Stimulated activated CD4-positive, alpha-beta T cell treated with anti-CD3 and anti-CD28 coated beads, Interleukin-15, amount 100 ng/mL, for 48 hours (primary cell): ENCODE measurements at places on chromosomes 3 and 15.
A peak's percentile ranks its signal among the peaks of the same experiment; 100 is the strongest.

DNA sequence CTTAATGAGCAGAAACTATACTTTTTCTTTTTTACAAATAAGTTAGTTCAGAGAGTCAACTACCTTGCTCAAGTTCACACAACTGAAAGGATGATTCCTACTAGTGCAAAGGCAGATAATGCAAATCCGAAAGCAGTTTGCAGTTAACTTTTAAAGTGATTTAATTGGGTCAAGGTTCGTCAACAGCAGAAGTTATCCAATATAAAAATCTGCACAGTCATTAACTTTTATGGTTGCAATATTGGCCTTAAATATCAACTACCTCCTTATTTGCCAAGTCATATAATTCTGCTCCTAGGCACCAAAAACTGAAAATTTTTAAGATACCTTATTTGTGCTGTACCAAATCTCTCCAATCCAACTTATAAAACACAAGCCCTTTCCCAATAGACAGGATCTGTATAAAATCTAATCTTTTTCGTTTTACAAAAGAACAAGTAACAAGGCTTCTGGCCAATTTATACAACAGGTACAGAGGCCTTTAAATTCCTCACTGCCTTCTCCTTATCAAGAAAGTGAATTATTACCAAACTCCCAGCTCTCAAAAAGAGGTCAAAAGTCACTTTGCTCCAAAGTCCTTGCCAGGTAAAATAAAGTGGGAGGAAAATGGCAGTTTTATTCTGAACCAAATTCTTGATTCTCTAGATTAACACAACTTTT is 416.6 kb upstream of the NECTIN3 start:
- no peak for DNase-seq

GRCh38 chr15:60511351-60512031 is 32.5 kb upstream of the ICE2 start:
- no peak for DNase-seq

DNA sequence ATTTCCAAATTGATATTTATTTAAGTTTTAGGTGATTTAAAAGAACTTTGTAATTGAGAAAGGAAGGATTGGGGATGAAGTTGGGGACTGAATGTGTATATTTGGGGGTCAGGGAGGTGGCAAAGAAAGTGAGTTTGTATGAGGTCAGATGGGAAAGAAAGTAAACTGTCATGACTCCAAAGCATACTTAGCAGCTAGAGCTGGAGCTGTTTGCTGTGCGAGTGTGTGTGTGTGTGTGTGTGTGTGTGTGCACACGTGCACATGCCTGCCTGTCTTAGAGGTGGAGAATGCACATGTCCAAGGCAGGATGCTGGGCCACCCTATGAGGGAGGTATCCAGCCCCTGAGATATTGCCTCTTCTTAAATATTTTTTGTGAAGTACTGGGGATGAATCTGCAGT is 21.0 kb downstream of the BOC start:
- no peak for DNase-seq

- DNase-seq, result peak; percentile 38
These were observed 37.5 kb upstream of the STIMATE start for GRCh38 chr3:52934630-52935530.
